ENCODE measurements at places on chromosomes 3 and 15.

DNA sequence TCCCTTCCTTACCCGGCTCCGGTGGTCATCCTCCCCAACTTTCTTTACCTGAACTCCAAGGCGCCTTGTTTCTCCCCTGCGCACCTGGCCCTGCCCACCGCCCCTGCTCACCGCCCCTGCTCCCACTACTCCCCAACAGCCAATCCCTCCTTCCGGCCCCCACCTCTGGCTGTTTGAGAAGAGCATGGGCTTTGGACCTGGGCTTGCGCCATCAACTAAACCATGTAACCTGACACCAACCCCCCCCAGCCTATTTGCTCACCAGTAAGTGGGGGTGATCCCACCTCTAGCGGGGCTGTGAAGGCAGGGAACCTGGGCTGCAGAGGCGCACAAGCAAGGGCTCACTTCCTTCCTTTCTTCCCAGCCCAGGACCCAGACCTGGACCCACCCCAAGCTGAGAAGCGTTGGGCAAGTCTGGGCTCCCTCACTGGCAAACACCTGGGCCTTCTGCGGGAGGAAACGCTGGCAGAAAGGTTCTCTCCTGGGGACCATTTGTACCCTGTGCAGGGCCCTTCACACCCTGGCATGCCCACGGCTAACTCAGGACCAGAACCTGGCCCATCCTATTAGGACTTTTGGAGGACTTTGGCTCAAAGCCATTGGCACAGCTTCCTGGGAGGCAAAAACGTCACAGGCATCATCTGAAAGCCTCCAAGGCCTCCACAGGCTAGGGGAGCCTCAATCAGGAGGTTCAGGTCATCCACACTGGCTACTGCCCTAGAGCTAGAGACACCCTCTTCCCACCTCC is at the start of gene PLXNB1:
PLXNB1 (minus strand) TSS at position 127 of the 748 bp plus-strand sequence. CDS start 5,475 bp downstream, outside the sequence.
- DNase-seq: no peak

GRCh38 chr15:85027033-85027380 is 45.4 kb downstream of the PDE8A start:
- DNase-seq: no peak

- no peak for DNase-seq
These were observed 578 bp upstream of the RPL39L start for GRCh38 chr3:187139895-187140253.

- no peak for DNase-seq
These were observed 819.7 kb downstream of the FHIT start for GRCh38 chr3:60431599-60431958.

- peak; percentile 48 for DNase-seq
These were observed 47.8 kb downstream of the OIP5 start for GRCh38 chr15:41284427-41285177.

GRCh38 chr3:61411009-61411662 is 150.2 kb upstream of the PTPRG start:
- no peak for DNase-seq

DNA sequence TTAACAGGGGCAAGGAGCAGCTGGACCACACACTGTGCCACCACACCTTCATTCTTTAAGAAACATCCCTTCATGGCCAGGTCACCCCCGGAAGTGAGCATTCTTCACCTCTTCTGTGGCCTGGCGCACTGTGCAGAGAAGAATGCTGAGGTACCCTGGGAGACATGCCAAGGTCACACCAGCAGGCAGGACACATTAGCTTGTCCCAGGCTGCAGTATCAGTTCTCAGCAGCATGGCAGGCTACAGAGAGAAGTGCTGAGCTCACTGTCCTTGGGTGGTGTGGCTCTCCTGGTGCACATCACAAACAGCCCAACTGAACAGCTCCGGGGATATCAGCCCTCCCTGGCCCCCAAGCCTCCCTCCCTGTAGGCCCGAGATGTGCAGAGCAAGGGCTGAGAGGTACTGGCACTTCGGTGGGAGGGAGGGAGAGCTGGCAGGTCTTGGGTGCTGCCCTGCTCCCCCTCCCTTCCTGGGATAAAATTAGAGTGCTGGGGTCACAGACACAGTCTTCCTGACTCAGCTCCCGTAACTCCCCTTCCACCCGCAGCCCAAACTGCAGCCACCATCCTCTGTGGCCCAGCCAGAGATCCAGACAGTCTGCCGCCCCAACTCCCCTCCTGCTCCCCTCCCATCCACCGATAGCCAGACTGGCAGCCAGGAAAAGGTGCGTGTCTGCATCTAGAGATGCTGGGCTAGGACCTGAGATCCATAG is 13.4 kb downstream of the SEMA7A start:
- DNase-seq: no peak

DNA sequence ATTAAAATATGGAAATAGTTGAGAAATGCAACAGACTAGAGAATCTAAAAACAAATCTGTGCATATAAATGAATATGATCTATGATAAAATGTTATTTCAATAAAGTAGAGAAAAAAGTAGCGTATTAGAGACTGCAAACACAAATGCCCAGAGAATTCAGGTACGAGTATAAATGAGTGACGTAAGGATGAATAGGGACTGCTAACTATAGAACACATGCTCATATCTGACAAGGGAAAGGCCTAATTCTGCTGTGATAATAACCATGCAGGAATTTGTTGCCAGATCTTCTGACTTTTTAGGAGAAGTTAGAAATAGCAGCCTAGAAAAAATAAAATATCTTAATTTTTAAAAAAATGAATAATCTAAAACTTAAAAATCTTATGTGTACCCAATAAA is 73.1 kb downstream of the ESYT3 start:
- no peak for DNase-seq

DNA sequence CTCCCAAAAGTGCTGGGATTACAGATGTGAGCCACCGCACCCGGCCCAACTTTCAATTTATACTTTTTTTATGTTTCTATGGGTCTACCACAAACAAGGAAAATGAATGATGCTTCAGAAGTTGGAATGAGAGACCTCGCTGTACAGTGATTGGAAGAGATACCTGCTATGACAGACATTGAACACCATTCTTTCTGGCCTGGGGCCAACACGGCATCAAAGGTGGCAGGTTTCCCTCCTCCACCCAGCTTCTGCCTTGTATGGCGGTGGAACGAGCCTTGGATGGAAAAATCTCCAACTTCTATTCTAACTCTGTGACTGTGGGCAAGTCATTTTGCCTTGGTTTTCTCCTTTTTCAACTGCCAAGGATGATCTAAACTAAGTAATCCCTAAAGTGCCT is 117.8 kb upstream of the FAM174B start:
- no peak for DNase-seq

GRCh38 chr3:66744986-66745385 is 244.2 kb upstream of the LRIG1 start:
- DNase-seq: no peak

DNA sequence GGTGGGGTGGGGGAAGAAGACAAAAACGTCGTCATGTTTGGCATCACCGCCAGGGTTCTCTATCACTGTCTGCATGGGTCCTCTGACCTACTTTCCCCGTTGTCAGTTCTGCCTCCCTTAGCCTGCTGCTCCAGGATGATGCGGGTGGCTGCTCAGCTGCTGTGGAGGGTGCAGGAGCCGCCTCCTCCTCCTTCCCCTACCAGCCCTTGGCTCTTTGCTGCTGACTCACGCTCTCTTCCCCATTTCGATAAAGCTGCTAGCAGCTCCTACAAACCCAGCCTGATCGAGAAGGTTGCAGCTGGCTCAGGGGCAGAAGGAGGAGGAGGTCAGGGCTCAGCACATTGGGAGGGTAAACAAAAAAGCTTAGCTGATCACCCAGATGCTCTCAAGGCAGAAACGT is 49.5 kb upstream of the SEC13 start:
- DNase-seq: peak; percentile 9

GRCh38 chr15:90411176-90411575 is 23.1 kb downstream of the IQGAP1 start:
- no peak for DNase-seq

- DNase-seq: no peak
These were observed 2.7 kb downstream of the NKIRAS1 start for GRCh38 chr3:23913873-23914743.

GRCh38 chr15:35722501-35722900 is 176.5 kb upstream of the DPH6 start:
- DNase-seq: no peak

DNA sequence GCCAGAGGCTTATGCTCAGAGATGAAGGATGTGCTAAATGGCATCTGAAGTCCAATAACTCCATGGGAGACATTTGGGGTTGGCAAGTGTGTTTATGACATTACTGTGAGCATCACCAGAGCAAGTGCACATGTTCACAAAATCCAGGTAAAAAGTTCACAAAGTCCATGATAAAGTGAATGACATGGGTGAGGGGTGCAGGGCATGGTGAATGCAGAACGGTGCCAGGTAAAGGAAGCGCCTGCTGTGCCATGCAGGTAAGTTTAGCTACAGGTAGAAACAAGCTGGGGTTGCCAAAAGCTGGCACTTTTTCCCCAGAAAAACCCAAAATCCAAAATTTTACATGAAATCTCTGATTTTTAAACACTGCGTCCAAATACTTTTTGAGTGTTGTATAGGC is 268.2 kb downstream of the ABHD5 start:
- no peak for DNase-seq

- DNase-seq: no peak
These were observed 130.6 kb upstream of the SEMA6D start for GRCh38 chr15:47586653-47587224.

- DNase-seq: no peak
These were observed 47.7 kb downstream of the CYP11A1 start for GRCh38 chr15:74319596-74320351.

DNA sequence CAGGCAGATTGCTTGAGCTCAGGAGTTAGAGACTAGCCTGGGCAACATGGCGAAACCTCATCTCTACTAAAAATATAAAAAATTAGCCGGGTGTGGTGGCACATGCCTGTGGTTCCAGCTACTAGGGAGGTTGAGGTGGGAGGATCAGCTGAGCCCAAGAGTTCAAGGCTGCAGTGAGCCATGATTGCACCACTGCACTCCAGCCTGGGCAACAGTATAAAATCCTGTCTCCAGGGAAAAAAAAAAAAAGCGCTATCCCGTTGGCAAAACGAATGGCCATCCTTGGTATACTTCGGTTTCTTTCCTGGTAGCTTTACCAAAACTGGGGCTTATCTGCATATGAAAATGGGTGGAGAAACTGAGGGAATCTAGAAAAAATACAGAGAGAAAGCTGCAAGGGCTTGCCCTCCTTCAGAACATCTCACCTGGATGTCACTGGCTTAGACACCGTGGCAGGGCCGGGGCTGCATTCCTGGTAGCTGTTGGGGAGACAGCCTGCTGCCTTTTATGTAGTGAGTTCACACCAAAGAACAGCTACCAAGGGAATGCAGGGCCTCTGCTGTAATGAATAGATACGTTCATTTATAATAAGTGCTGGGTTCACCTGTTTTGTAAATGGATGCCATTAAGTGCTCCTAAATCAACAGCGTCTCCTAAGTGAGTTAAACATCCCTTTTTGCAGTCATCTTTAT is 96.0 kb downstream of the IQSEC1 start:
- DNase-seq: no peak

GRCh38 chr3:157335233-157336076 is 101.2 kb upstream of the PTX3 start:
- no peak for DNase-seq

- no peak for DNase-seq
These were observed 351 bp downstream of the INSYN1 start for GRCh38 chr15:73752806-73753193.

- no peak for DNase-seq
These were observed 36.9 kb upstream of the CTSH start for GRCh38 chr15:78981532-78982313.

DNA sequence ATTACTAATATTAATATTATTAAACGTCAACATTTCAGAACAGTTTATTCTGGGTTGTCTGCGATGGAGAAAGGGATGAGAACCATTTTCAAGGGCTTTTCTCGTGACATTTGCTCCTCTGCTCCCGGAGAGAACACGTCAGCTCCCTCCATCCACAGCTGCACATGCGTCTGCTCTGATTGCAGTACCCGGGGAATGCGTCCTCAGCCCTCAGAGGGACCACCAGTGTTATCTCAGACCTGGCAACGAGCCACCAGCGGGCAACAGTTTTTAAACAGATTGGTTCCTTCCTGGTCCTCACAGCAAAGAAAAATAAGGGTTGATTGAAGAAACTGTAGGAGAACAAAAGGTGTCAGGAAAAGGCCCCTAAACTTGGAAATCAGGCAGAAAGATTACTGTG is 202.2 kb upstream of the ADAMTS9 start:
- no peak for DNase-seq

DNA sequence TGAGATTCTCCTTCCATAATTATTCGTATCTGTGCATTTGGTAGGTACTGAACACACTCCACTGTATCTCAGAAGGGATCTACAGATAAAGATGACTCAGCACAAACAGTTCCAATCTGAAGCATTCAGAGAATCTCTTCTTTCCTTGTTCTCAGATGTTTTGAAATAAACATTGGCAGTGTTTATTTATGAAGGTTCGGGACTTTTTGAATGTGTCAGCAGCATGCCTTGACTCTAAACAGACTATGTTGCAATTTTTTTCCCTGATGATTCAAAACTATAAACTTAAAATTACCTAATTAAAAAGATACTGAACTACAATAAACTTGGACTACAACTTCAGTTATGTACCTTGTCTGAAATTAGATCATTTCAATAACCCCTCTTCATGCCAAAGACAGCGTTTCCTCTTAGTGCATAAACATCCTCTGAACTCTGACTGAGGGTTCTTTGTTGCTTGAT is 612.9 kb upstream of the TBL1XR1 start:
- peak; percentile 29 for DNase-seq
